ENCODE measurements at places on chromosomes 2 and 18.

DNA sequence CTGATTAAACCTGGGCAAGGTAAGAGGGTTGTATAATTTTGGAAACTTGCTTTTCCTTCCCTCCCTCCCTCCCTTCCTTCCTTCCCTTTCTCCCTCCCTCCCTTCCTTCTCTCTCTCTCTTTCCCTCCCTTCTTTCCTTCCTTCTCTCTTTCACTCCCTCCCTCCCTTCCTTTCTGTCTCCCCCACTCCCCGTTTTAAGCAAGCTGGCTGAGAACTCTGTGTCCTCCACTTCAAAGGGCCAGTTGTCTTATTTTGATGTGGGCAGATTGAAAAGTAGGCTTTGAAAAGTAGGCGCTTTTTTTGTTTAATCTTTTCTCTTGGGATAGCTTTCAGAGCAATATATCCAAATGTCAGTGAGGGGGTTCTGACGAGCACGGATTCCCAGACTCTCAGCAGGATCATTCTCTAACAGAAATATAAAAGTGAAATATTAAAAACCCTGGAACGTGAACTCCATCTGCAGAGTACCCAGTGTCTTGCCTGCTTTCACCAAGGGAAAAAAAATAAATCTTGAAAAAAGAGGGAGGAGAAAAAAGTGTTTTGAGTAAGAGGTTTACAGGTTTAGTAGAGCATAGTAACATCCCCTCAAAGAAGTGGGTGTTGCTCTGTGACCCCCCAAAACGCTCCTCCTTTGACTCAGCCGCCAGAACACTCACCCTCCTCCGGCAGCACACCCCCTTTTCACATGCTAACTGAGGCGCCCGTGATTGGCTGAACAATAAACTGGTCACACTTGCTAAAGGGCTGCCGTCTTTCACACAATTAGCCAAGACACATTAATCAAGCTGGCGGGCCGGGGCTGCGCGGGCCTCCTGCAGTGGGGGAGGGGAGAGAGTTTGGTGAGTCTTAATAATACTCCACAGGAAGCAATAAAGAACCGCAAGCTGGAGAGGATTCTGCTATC lies 52.2 kb downstream of the CDK15 start:
- peak; percentile 61 for DNase-seq

DNA sequence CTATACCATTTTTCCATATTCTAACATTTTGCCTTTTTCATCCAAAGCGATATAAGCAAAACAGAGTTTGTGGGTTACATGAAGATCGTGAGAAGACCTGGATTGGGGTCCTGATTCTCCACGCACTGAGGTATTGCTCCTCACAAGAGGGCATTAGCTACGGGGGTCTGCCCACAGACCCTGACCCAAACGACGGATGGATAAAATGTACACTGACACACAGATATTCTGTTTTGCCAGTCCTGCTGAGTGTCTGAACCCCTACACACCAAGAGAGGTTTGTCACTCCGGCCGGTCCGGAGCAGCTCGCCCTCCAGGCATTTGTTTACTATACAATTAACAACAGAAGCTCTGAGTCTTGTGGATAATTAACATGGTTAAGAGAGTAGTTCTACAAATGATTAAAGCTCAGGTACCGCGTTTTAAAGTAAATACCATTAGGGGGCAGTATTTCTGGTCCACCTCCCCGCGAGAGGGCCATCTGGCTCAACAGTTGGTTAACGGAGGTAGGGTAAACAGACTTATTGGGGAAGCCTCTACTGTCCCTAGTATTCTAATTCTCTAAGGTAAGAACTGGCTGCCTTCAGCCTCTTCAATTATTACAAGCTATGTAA lies 28.4 kb downstream of the SCYGR8 start:
- peak; percentile 5 for DNase-seq

DNA sequence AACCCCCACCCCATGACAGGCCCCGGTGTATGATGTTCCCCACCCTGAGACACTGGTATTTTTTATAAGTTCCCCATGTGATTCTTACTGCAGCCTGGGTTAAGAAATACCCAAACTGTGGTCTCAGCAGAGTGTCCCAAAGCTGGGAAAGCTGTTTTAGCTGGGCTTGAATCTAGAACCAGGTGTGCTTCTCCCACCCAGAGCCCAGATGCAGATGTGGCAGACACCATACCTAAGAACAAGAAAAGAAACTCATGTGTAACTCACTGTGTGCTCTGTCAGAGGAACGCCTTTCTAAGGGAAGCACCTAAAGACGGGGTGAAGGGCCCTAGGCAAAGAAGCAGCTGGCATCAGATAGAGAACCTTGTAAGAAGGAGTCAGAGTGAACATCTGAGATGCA lies 23.9 kb downstream of the DOK1 start:
- DNase-seq = no peak

- peak; percentile 76 for DNase-seq
Observed at GRCh38 chr2:101558740-101559525, 84.0 kb upstream of the RFX8 start.

- no peak for DNase-seq
Observed at GRCh38 chr2:66237803-66238379, 197.0 kb upstream of the MEIS1 start.

GRCh38 chr18:29512203-29512602 lies 1335.3 kb upstream of the CDH2 start:
- no peak for DNase-seq

DNA sequence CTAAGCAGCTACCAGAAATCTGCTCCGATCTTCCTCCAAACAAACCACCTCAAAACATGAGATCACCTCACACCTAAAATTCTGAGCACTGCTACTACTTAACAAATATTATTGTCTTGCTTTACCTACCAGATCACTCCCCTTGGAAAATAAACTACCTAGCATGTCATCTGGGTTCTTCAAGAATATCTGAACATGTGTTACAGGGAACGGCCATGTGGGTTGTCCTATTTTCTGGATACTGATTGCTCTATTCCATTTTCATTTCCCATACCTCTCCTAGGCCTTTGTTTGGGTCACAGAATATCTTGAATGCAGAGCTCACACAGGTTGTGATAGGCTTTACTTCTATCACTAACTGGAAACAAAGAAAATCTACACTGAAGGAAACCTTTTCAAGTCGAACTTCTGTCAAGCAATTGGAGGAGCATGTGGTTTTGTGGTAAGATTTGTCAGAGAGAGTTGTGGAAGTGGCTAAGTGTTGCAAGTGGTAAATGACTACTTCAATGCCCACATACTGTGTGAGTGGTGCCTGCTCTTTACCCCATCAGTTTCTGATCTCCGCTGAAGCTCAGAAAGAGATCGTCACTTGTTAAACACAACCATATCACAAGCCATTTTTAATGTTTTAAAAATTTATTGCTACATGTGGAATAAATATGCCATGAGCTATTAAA lies 739.1 kb upstream of the ZEB2 start:
- peak; percentile 14 for DNase-seq

- DNase-seq = peak; percentile 78
Observed at GRCh38 chr2:48600917-48601316, 16.7 kb upstream of the GTF2A1L start.

GRCh38 chr18:61222206-61222605 lies 111.0 kb upstream of the CDH20 start:
- no peak for DNase-seq

DNA sequence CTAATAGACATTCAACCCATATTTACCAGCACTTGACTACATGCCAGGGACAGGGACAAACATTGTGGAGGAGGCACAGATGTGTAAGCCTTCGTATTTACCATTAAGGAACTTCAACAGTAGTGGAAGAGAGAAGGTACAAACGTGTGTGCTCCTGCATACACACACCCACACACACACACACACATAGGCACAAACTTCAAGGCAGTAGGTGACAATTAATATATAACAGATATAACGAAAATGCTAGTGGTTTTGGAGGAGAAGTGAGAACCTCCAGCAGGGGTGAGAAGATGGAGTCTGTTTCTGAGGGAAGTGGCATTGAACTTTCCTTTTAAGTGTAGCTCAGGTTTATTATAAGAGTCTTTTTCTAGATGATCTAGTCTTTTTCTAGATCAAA lies 231.1 kb downstream of the SETBP1 start:
- no peak for DNase-seq

- no peak for DNase-seq
Observed at GRCh38 chr2:201883606-201884369, 77.5 kb downstream of the CDK15 start.

DNA sequence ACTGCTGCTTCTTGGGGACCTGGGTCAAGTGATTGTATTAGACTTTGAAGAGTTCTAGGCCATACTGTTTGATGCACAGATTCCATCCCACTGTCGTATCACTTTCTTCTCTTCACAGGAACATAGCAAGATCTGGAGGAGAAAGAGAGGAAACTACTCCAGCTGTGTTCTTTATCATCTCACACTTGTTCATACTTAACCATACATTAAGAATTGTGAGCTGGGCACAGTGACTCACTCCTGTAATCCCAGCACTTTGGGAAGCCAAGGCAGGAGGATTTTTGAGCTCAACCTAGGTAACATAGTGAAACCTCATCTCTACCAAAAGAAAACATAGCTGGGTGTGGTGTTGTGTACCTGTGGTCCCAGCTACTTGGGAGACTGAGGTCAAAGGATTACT lies 111.7 kb downstream of the PARD3B start:
- no peak for DNase-seq

DNA sequence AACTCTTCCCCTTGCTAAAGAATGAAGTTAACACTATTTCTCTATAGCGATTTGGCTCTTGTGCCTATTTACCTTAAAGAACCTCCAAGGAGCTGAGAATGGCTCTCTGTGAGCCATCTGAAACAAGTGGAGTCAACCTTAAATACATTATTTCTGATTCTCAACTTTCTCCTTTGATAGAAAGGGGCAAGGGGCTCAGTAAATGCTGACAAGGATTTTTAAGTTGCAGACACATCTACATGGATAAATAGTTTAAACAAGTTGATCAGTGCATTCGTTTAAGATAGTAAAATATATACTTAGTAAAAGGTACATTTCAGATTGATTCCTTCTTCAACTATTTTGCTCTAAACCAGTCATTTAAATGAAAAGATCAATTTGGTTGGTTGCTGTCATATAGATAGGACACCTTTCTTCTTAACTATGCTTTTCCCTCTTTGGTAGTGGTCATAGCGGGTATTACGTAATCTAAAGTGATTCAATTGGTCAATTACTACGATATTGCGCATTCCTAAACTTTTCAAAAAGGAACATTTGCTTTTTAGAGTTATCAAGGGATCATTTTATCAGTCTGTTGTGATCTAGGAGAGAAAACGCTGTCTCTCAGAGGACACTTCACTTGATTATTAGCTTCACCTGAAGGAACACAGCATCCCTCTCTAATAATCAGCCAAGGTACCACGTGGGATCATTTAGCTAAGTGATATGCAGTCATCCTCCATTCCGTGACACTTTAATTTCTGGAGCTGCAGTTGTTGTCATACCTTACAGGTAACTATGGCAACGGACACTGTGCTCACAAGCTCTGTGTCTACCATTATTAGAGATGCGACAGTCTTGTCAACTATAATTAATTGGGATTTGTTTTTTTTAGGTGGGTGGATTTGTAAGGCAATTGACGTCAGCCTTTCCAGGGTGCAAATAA lies 50.9 kb upstream of the KCNE4 start:
- no peak for DNase-seq

GRCh38 chr2:200929334-200930249 lies 33.9 kb downstream of the ORC2 start:
- DNase-seq = peak; percentile 8

DNA sequence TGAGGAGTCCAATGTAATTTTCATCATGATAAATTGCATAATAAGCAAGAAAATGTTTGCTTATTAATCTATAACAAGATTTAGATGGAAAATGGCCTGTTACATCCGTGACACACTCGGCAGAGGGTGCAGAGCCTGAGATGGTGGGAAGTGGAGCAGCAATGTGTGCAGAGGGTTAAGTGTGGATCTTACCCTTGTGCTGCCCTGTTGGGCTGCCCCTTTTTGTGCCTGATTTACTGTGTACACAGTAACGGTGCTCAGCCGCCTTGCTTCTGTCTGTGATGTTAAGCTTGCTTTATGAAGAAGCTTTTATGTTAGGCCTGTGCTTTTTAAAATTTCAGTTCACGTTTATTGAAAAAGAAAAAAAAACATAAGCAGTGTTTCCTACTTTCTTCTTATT lies 220.2 kb upstream of the BOD1L2 start:
- DNase-seq = no peak

DNA sequence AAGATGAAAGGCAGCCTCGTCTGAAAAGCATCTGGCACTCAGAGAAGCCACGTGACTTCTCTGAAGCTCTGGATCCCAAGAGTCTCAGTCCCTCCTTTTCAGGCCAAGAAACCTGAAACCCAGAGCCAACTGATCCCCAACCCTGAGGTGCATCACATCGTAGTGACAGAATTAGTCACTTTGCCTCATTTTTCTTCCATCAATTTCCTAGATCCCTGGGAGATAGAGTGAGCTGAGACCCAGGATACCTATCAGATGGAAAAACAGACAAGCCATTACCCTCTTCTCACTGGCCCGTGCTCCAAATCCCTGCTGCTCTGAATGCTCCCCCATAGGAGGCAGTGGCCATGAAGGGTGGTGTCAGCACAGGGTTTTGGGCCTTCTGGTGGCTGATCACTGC lies 113.1 kb downstream of the ALK start:
- no peak for DNase-seq

DNA sequence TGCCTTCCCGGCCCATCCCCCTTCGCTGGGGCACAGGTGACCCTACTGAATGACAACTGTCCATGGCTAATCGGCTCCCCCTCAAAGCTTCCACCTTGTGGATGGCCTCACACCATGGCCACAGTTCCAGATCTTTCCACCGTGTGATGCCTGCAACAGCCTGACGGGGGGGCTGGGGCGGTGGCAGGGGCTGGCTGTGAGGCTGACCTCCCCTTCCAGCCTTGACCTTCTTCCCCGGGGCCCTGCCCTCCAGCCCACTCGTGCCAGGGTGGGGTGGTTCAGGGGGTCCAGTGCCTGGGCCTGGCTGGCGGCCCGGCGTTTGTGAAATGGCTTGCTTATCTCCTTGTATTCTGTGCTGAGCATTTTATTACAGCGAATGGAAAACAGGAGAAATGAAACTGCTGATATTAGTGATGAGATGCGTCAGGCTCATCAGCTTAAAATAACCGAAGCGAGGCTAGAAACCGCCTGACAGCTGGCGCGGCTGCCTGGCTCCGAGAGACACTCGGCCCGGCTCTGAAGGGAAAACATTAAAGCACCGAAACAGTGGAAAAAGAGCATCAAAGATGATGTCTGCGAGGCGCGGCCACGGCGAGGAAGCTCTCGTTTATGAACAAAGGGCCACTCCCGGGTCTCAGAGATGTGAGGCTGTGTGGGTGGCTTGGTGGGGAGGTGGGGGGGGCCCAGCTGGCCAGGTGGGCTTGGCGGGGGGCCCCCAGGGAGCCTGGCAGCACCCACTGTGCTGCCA lies 916 bp upstream of the PDCD1 start:
- DNase-seq = peak; percentile 33

GRCh38 chr2:144471305-144472045 lies 48.4 kb downstream of the ZEB2 start:
- DNase-seq = no peak

- peak; percentile 41 for DNase-seq
Observed at GRCh38 chr2:180980943-180981911, 822 bp downstream of the UBE2E3 start.

GRCh38 chr2:79327460-79327859 lies 167.9 kb upstream of the REG3A start:
- DNase-seq = no peak

- DNase-seq = no peak
Observed at GRCh38 chr2:65512783-65513182, 80.4 kb upstream of the SPRED2 start.

GRCh38 chr2:218893349-218894150 lies 12.9 kb downstream of the WNT10A start:
- DNase-seq = no peak

All from EH (cell line).